ENCODE measurements at places on chromosomes 3 and 15.
A peak's percentile ranks its signal among the peaks of the same experiment; 100 is the strongest.

DNA sequence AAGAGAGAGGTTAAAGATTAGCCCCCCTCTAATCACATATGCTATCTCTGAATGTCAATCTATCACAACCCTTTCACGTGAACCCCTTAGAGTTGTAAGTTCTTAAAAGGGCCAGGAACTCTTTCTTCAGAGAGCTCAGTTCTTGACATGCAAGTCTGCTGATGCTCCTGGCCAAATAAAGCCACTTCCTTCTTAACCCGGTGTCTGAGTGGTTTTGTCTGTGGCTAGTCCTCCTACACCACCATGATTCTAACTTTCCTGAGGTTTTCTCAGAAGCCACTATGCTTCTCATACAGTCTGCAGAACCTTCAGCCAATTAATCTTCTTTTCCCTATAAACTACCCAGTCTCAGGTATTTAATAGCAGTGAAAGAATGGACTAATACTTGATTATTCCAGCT lies 231.1 kb upstream of the CNTN6 start:
- no peak for DNase-seq

- DNase-seq, result peak; percentile 95
Observed at GRCh38 chr3:183131735-183132134, 30.8 kb downstream of the LAMP3 start.

- DNase-seq, result no peak
Observed at GRCh38 chr15:37203050-37203449, 102.7 kb upstream of the MEIS2 start.

GRCh38 chr3:42375121-42375800 lies 35.1 kb downstream of the LYZL4 start:
- no peak for DNase-seq

GRCh38 chr3:125166599-125167136 lies 45.9 kb downstream of the SLC12A8 start:
- DNase-seq, result no peak

GRCh38 chr3:189841473-189842205 lies 210.4 kb downstream of the TP63 start:
- no peak for DNase-seq

GRCh38 chr3:26915208-26915607 lies 292.6 kb downstream of the LRRC3B start:
- DNase-seq, result no peak

DNA sequence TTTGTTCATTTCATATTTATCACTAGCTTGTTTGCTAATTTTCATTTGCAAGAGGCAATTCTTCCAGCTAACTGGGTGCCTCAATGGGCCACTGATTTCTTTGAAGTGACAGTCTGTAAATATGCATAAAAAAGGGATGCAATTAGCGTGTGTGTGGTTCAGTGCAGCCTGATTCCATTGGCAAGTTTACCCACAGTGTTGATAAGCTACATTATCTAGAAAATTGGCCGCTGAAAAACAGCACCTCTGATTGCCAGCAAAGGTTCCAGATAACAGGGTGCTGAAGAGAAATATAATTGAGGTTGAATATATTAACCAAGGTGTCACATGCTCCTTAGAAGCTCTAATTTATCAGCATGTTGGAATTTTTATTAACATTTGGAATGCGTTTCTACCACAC lies 76.9 kb downstream of the SAMMSON start:
- DNase-seq, result no peak

DNA sequence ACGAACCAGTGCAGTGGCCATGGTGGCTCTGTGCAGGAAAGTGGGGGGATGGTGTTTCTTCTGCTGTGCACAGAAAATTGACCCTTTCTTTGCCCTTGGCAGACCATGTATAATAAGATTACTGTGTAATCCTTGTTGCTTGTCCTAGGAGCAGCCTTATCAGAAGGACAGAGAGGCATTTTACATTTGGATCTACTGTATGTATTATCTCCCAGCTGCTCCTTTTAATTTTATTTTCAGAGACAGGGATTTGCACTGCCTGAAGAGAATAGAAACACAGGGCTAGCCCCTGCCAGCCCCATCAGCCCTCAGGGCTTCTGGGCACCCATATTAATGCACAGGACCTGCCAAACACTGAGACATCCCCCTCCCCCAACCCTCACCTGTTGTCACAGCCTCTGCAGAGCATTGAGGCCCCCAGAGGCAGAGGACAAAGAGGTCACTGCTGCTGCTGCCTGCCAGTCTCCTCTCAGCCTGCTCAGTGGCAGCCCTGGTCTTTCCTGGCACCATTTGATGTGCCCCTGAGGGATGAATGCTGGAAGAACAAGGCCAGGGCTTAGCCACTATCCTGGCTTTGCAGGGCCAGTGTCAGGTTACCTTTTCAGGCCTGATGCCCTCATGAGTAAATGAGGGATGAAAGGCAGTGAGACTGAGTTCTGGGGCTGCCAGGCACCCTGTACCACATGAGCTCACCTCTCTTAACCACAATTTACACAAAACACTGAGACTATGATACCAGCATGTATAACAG lies 533.4 kb downstream of the NTRK3 start:
- DNase-seq, result no peak

DNA sequence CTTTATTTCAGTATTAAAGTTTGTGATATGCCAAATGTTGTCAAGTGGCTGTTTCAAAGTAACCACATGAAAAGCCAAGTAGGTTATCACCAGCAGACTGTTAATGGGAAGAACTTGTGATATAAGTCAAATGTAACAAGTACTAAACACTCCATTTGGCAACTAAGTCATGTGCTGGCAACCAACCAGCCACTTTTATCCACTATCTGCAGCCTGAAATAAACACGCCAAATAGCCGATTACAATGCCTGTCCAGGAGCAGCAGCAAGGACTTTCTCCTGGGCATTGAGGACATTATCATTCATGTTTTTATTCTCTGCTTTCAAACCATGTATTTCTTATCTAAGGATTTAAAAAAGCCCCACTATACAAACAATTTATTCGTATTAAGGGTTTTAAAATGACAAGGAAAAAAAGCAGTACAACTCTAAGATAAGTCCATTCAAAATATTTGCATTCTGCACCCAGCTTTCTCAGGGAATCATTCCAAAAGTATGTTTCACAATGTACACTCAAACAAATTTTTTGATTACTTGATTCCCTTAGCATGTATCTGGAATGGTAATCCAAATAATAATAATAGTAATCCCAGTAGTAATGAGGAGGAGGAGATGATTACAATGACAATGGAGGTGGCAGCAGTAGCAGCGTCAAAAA lies 448.6 kb downstream of the ERC2 start:
- DNase-seq, result no peak

DNA sequence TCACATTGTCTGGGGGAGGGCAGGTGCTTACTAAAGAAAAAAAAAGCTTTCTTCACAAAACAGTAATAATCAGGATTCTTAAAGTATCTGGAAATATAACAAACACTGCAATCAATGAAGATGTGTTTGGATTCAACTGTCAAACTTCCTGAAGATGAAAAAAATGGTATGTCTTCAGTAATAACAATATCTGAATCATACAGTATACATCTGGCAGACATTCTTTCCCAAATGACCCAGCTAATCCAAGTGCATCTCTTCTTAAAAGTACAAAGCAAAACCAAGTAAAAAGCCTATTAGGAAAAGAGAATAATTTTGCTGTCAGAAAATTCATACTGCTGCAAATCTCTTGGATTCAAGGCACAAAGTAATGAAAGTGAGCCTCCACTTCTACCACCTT lies 145.0 kb upstream of the MCTP2 start:
- DNase-seq, result peak; percentile 3

- no peak for DNase-seq
Observed at GRCh38 chr3:134253475-134254226, 3.0 kb upstream of the RYK start.

GRCh38 chr3:161392853-161393252 lies 21.5 kb upstream of the SPTSSB start:
- no peak for DNase-seq

- DNase-seq, result no peak
Observed at GRCh38 chr15:31457161-31457560, 130.5 kb downstream of the KLF13 start.

- DNase-seq, result peak; percentile 12
Observed at GRCh38 chr3:133457465-133458067, 57.7 kb downstream of the BFSP2 start.

Data from cardiac fibroblast (primary cell).